Natural killer cell treated with Interleukin-12 subunit alpha and Interleukin-12 subunit beta and Interleukin-15 and Interleukin-18, amount 100 ng/mL, for 72 hours (primary cell): ENCODE measurements at places on chromosomes 6 and 20. TPM values are rescaled to one million over a fixed set of nuclear protein-coding genes. Genes with fewer than 3 reads are reported as not detected.
A peak's percentile ranks its signal among the peaks of the same experiment; 100 is the strongest.

DNA sequence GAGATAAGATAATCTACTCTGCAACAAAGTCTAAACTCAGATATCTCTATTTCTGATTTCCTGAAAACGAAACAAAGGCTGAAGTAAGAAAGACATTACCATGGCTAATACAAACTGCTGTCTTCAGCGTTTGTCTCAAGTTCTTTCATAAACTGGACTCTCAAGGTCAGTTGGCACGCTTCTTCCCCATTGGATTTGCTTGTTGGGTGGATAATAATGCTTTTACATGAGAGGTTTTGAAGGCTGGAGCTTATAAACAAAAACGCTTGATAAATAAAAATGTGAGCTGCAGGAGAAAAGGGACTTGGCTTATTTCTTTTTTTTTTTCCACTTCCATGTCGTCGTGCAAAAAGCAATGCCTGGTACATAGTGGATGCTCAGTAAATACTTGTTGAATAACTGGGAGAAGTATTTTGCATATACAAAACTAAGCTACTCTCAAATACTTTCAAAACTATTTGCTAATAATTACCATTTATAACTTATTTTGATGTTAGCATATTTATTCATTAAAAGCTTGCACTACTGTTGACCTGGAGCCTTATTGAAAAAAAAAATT is 65.7 kb upstream of the EEF1A1 start:
- no peak for DNase-seq
- H3K36me3 ChIP-seq, result no peaks in the 10 kb centered on the region
- peak overlapping the region; percentile 97 for H3K27ac ChIP-seq
- H3K27me3 ChIP-seq, result no peaks in the 10 kb centered on the region

GRCh38 chr20:428658-429200 is 20.6 kb downstream of the RBCK1 start:
- H3K4me1 ChIP-seq, result peaks cover 35% of the 10 kb centered on the region
- no peaks in the 10 kb centered on the region for H3K27me3 ChIP-seq
- H3K36me3 ChIP-seq, result peaks cover 9% of the 10 kb centered on the region
- DNase-seq, result no peak

DNA sequence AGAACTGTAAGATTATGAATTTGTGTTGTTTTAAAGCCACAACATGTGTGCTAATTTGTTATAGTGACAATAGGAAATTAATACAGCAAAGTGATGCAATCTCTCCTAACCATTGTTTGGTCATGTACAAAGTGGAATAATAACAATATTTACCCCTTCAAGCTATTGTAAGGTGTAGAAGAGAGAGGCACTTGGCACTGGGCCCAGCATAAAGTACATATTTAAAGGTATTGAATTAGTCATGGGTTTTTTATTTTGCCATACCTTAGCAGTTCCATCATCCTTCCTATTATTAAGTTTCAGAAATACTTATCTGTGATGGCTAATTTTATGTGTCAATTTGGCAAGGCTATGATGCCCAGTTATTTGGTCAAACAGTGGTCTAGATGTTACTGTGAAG is 322.4 kb upstream of the TSHZ2 start:
- DNase-seq, result no peak
- no peaks in the 10 kb centered on the region for H3K36me3 ChIP-seq
- H3K4me1 ChIP-seq, result no peaks in the 10 kb centered on the region

- no peaks in the 10 kb centered on the region for H3K4me1 ChIP-seq
- no peak for DNase-seq
- no peaks in the 10 kb centered on the region for H3K36me3 ChIP-seq
These were observed 243.7 kb upstream of the CHD6 start for GRCh38 chr20:41861772-41862422.

BMP5 gene
- total RNA-seq, result not detected

DNA sequence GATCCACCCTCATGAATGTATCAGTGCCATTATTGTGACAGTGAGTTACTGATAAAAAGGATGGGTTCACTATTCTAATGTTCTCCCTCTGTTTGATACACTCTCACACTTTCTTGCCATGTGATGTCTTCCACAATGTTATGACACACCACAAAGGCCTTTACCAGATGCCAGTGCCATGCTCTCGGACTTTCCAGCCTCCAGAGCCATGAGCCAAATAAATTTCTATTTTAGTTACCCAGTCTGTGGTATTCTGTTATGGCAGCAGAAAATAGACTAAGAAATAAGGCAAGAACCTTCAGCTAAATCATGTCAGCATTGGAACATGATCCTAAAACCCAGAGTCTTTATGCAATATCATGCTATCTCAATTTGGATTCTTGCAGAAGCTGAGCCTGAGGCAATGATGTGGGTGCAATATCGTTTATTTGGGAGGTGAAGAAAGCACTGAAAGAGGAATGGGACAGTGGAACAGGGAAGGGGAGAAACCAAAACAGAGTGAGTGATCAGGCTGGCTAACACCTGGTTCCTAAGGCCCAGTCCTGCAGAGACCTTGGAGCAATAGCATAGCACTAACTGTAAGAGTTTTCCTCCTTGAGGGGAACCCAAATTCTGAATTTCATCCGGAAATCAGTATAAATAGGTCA is 130.4 kb upstream of the LRFN2 start:
- peaks cover 8% of the 10 kb centered on the region for H3K4me1 ChIP-seq
- H3K36me3 ChIP-seq, result no peaks in the 10 kb centered on the region
- H3K27ac ChIP-seq, result no peak overlapping the region
- no peak overlapping the region for H3K4me3 ChIP-seq

DNA sequence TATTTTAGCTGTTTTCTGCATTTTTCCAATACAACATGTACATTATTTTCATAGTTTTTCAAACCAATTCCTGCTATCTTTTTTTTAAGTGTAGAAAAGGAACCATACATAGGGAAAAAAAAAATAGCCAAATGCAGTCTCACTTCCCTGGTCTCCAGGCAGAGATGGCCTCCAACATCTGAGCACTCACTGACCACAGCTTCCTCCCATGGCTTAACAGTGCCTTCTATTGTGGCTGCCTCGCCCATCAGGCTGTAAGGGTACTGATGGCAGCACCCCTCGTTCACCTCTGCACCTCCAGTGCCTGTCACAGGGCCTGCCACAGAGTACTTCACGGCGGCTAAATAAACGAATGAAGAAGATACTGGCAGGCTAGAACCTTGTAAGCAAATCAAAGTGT is 591.1 kb downstream of the PTPRT start:
- no peaks in the 10 kb centered on the region for H3K27me3 ChIP-seq
- no peak overlapping the region for H3K4me3 ChIP-seq
- no peak for DNase-seq

GRCh38 chr6:30880698-30881252 is 3.5 kb upstream of the DDR1 start:
- H3K27me3 ChIP-seq, result peaks cover 11% of the 10 kb centered on the region
- DNase-seq, result no peak
- H3K4me3 ChIP-seq, result no peak overlapping the region
- no peak overlapping the region for H3K27ac ChIP-seq

- peaks cover 10% of the 10 kb centered on the region for H3K36me3 ChIP-seq
- H3K27me3 ChIP-seq, result peaks cover 64% of the 10 kb centered on the region
- H3K27ac ChIP-seq, result no peak overlapping the region
- no peak for DNase-seq
These were observed 4.9 kb downstream of the OLIG3 start for GRCh38 chr6:137489046-137490005.

GNRH2 gene
- total RNA-seq, result 3.2 TPM

GRCh38 chr20:4774207-4774606 is 52.5 kb downstream of the PRND start:
- no peak for DNase-seq
- H3K27me3 ChIP-seq, result no peaks in the 10 kb centered on the region
- H3K27ac ChIP-seq, result no peak overlapping the region
- peaks cover 29% of the 10 kb centered on the region for H3K36me3 ChIP-seq
- no peak overlapping the region for H3K4me3 ChIP-seq
- no peaks in the 10 kb centered on the region for H3K4me1 ChIP-seq

SLC32A1 gene
- not detected for total RNA-seq

DNA sequence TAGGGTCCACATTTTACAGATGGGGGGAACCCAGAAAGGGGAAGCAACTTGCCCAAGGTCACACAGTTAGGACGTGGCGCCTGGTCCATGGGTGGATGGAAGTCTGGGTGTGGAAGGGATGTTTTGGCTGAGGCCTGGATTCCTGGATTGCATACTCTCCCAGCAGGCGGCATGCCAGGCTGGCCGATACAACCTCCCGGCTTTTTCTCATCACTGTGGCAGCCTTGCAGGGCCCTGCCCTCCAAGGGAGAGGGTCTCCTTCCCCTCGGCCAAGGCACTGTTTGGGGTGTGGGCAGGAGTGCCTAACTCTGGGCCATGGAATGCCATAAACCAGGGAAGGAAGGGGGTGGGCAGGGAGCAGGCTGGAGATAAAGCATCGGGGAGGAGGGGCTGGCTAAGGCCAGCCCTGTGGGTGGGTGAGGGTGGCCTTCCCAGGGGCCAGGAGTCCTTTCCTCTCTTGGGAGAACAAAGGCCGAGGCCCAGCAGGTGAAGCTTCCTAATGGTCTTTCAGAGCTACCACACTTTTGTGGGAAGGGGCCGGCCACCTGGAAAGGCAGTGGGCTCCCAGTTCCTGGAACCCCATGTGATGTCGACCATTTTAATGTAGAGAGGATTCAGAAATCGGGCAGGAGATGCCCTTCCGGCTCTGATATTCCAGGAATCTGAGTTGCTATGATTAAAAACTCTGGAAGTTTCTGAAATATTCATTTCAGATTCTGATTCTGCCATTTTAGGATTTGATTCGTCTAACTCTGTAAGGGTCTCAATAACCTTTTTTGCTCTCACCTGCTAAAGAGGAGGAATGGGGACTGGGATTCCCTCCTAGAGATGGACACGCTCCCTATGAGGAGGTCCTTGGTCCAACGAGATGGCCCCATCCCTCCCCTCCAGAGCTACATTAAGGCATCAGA is 4.2 kb downstream of the FOXS1 start:
- no peak for DNase-seq
- no peak overlapping the region for H3K27ac ChIP-seq
- no peaks in the 10 kb centered on the region for H3K36me3 ChIP-seq
- peaks cover 3% of the 10 kb centered on the region for H3K4me1 ChIP-seq

CEP57L1 gene
- 14.4 TPM for total RNA-seq

GLP1R gene
- not detected for total RNA-seq

DNA sequence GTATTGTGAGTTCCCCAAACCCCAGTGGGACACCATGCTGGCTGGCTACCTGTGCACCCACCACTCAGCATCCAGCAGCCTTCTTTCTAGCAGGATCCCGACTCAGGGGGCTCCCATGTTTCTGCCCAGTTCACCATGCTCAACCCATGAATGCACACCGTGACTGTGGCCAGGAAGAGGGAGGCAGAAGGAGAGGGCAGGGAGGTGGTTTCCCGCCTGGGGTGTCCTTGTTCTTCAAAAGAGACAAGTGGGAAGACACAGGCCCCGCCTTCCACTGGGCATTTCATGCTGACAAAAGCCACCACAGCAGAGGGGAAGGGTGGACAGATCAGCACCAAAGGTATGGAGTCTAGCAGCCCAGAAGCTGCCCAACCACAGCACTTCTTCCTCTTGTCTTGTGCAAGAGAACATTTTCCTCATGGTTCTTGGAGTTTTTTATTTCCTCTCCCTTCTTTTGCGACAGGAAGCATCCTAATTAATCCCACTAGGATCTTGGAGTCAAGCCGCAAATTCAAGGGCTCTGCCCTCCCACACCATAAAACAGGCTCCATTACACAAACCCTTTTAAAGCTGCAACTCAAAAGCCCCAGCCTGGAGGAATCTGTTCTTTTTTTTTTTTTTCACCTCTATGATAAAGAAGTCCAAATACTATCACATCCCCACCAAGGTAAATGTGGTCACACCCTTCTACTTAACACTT is 13.5 kb upstream of the ANKRD60 start:
- no peaks in the 10 kb centered on the region for H3K36me3 ChIP-seq
- no peak overlapping the region for H3K4me3 ChIP-seq
- no peaks in the 10 kb centered on the region for H3K27me3 ChIP-seq
- DNase-seq, result no peak

- no peaks in the 10 kb centered on the region for H3K27me3 ChIP-seq
- H3K36me3 ChIP-seq, result no peaks in the 10 kb centered on the region
- DNase-seq, result no peak
- no peak overlapping the region for H3K27ac ChIP-seq
These were observed 16.2 kb downstream of the GFOD1 start for GRCh38 chr6:13471184-13471583.

GRCh38 chr6:41767112-41767833 is 12.4 kb downstream of the FRS3 start:
- DNase-seq, result no peak
- H3K4me3 ChIP-seq, result no peak overlapping the region
- H3K36me3 ChIP-seq, result no peaks in the 10 kb centered on the region
- H3K4me1 ChIP-seq, result no peaks in the 10 kb centered on the region
- H3K27me3 ChIP-seq, result no peaks in the 10 kb centered on the region
- H3K27ac ChIP-seq, result no peak overlapping the region

ABHD16B gene
- total RNA-seq, result not detected

DNA sequence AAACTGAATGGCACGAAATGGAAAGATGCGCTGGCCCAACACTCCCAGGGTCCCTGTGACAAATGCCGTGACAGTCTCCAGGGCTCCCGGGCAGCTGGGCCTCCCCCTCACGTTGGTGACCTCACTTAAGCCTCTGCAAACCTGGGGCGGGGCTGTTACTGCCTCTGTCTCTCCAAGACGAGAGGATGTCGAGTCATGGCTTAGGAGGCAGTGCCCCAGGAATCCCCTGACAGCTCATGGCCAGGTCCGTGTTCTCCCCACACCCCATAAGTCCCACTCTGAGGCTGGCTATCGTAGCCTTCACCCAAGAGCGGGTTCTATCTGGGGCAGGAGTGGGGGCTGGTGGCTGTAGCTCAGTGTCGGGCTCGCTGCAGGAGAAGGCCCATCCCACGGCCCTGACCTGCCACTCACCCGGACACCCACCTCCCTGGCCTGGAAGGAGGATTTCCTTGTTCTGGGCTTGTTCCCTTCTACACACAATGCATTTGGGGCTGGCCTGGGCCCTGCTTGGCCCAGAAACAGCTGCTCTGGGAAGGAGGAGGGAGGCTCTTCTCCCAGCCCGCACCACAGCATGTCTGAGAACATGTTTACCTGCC is 5.6 kb upstream of the RPS21 start:
- no peak overlapping the region for H3K27ac ChIP-seq
- no peaks in the 10 kb centered on the region for H3K27me3 ChIP-seq
- H3K4me1 ChIP-seq, result peaks cover 23% of the 10 kb centered on the region
- no peak overlapping the region for H3K4me3 ChIP-seq

HLA-DQB1 gene
- 48.6 TPM for total RNA-seq

GRM1 gene
- not detected for total RNA-seq

DNA sequence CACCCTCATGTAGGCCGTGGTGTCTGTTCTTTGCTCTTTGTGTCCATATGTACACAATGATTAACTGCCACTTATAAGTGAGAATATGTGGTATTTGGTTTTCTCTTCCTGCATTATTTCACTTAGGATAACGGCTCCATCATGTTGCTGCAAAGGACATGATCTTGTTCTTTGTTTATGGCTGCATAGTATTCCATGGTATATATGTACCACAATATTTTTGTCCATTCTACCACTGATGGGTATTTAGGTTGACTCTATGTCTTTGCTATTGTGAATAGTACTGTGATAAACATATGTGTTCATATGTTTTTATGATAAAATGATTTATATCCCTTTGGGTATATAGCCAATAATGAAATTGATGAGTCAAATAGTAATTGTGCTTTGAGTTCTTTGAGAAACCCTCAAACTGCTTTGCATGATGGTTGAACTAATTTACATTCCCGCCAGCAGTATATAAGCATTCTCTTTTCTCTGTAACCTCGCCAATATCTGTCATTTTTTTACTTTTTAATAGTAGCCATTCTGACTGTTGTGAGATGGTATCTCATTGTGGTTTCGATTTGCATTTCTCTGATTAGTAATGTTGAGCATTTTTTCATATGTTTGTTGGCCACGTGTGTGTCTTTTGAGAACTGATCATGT is 174.4 kb upstream of the NT5E start:
- no peak overlapping the region for H3K4me3 ChIP-seq
- no peak overlapping the region for H3K27ac ChIP-seq
- DNase-seq, result no peak
- H3K4me1 ChIP-seq, result no peaks in the 10 kb centered on the region
- no peaks in the 10 kb centered on the region for H3K27me3 ChIP-seq
- no peaks in the 10 kb centered on the region for H3K36me3 ChIP-seq

FAM217A gene
- not detected for total RNA-seq
